ENCODE measurements at places on chromosomes 2 and 18.

GRCh38 chr2:205424326-205424725 is 258.0 kb upstream of the NRP2 start:
- no peak for DNase-seq

DNA sequence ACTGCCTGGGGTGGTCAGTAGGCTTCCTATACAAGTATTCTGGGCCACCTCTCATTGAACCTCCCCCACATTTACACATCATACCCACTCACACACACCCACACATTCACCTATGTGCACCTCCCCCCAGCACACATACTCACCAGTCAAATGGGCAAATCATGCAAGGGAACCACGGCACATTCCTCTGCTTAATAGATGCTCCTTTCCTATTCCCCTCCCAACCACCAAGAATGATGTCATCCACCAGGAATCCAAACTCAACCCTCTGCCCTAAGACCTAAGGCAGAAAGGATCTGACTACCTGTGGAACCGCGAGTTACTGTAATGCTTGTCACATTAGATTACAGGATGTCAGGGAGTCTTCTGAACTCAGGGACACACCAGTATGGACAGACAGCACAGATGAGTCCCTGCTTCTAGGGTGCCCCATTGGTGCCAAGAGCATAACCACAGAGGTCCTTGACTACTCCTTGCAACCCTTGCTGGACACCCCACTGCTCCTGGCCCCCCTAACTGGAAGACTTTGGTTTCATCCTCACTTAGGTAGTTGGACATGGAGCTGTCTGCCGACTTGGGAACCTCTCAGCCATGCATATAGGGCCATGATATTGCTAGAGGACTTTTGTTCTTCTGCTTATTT is 21.5 kb upstream of the CAB39 start:
- peak; percentile 81 for DNase-seq

- no peak for DNase-seq
These were observed 85.6 kb downstream of the CD8B2 start for GRCh38 chr2:106572541-106573450.

GRCh38 chr2:99156891-99157290 is 2.1 kb downstream of the LIPT1 start:
- no peak for DNase-seq

- DNase-seq, result peak; percentile 23
These were observed 463 bp downstream of the HS1BP3 start for GRCh38 chr2:20650393-20650876.

DNA sequence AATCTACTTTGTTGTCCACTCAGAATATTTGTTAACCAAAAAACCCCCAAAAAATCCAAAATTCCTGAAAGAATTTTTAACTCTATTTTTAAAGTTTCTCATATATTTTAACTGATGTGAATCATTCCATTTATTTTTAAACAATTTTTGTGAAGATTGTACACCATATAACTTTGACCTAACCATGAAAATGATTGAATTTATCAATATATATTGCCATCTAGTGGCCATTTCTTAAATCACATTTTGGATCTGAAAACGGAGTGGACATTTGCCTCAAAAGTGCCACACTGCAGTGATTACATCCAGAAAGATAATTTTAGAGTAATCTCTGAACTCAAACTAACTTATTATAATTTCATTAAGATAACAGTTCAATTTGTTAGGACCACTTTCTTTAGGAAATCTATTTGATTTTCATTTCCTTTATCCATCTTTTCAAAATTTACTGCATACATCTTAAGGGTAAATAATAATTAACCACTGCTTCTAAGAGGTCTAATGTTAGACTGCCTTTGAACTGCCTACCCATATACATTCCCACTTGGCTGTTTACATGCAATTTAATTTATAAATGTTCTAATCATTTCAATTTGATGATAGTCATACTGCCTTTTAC is 71.1 kb downstream of the DSC3 start:
- peak; percentile 28 for DNase-seq

- no peak for DNase-seq
These were observed 529.6 kb upstream of the ZEB2 start for GRCh38 chr2:145049475-145049874.

- peak; percentile 43 for DNase-seq
These were observed 11.6 kb upstream of the EIF2AK2 start for GRCh38 chr2:37168217-37168981.

DNA sequence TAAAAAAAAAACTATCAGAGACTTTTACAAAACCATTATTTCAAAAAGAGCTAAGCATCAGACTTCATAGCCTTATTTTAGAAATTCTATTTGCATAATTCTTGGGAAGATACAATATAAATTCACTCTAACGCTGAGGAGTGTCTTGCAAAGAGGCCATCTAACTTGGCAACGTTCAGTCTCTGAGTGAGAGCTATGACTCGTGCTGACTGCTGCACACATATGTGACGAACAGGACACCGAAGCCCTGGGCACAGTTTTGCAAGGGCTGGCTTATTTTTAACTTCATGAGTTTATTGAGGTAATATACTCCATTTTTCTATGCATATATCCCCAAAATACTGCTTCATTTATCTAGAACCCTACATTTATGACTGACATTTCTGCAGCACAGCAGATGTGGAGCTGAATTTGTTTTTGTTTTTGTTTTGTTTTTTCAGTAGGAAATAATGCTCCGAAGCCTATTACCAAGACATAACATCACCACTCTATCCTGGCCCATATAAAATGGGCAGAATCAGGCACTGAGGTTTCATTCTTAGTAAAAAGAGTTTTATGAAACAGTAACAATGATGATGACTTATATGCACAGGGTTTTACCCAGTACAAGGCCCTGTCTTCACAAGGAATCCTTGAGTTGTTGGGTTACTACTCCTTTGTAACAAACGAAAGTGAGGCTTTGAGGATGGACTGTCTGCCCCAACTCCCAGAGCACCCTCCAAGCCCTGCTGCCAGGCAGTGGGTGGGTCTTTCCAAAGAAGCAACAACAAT is 68.3 kb downstream of the CRACDL start:
- peak; percentile 28 for DNase-seq

GRCh38 chr18:46028536-46028891 is 43.5 kb downstream of the PSTPIP2 start:
- no peak for DNase-seq

DNA sequence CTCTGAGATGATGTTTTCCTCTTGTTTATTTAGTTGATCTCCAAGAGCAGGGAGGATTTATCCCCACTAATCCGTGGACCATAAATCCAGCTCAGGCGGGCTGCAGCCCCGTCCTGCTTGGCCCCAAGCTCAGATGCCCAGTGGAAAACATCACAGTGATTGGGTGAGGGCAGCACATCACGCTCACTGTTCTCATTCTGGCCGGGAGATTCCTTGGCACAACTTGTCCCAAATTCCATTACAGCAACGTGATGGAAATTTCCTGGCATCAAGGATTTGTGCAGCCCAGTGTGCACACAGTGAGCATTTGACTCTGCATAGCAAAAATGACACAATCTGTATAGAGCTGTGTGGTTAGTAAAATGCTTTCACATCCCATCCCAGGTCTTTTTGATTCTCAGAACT is 96.8 kb downstream of the VAPA start:
- DNase-seq, result peak; percentile 82

DNA sequence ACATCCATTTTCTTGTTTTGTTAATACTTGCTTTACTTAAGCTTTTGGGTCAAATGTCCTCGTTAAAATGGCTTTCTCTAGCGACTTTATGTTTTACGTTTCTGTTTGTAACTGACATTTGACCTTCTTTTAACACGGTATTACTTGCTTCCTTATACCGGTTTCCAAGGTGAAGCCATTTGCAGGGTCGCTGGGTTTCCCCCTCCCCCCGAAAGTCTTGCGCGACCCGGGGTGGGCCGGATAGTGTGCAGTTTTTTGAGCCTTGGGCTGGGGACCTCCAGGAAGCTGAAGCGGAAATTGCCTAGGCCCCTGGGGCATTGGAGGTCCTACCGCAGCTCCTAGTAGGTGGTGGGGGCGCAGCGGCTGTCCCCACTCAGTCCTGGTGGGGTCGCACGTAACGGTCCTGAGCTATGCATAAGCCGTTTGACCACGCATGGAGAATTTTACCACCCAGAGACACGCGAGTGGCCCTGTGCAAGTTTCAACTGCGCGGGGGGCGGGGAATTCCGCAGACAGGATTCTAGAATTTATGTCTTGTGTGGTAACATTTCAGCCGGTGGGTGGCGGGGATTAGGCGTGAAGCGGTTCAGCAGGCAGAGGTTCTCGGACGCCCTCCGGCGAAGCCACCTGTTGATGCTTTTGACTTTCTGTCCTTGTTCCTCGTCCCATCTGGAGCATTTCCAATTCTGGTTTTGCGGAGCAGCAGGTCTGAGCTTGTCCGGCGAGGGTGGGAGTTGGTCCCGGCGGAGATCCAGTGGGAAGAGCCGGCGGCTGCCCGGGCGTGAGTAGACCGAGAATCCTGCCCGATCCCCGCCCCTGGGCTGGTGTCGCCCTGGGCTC is 2.4 kb downstream of the CFLAR start:
- peak; percentile 82 for DNase-seq

- DNase-seq, result no peak
These were observed 21.4 kb downstream of the CELF4 start for GRCh38 chr18:37544217-37544616.

- no peak for DNase-seq
These were observed 60.5 kb downstream of the UGP2 start for GRCh38 chr2:63902149-63902548.

GRCh38 chr2:218776488-218776887 is 5.5 kb upstream of the CYP27A1 start:
- DNase-seq, result no peak

GRCh38 chr2:18345848-18346247 is 214.6 kb downstream of the RDH14 start:
- DNase-seq, result no peak

GRCh38 chr2:1714291-1715064 is 29.8 kb downstream of the PXDN start:
- DNase-seq, result no peak

DNA sequence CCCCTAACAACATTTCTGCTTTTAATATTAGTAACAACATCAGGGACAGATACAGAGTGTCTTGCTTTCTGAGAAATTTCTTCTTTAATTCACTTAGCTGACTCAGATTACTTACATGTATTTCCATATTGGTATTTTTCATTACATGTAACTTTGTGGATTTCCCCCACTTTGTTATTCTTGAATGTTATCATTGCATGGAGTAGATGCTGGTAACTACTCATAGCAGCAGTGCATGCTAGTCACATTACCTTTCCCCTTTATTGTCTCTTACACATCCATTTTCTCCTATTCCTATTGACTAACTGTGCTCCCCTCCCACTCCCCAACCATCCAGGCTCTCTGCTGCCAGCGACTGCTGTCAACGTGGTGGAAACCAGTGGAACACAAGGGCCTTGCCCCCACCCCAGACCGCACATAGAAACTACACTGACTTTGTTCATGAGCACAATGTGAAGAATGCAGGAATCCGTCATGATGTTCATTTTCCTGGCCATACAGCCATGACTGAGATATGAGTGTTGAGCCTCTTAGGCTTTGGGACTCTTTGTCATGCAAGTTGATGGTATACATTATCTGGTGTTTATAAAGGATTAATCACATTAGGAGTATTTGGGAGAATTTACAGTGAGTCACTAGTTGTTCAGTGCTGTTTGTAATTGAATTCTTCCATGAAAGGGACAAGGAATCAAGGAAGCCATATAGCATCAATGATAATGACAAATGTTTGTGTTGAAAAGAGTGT is 91.0 kb downstream of the EPB41L5 start:
- peak; percentile 95 for DNase-seq

- DNase-seq, result no peak
These were observed 251.0 kb downstream of the AFF3 start for GRCh38 chr2:99891428-99891780.
